Ovary (tissue), 10 donors: ENCODE measurements at places on chromosomes 7 and 10. TPM values are rescaled to one million over a fixed set of nuclear protein-coding genes. Genes with fewer than 3 reads are reported as not detected.

DNA sequence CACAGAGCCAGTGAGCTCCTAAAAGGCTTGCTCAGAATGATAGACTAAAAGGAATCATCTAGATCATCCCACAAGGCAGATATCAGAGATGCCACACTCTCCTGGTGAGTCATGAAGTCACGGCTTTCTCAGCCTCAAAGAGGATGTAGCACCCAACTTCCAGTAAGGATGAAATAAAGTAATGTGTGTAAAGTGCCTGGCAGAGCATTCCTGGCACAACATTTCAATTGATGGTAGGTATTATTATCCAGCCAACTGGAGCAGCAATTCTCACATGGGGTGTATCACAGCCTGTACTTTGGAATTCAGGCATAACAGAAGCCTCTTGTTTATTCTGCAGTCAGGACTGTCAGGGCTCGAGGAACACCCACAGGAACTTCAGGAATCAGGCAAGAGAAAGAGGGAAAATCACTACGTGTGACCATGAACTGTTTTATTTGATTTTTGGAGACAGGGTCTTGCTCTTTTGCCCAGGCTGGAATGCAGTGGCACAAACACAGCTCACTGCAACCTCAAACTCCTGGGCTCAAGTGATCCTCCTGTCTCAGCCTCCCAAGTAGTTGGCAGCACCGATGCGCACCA is 5.3 kb upstream of the NAT16 start:
- no peaks in the 10 kb centered on the region for H3K4me1 ChIP-seq
- H3K27ac ChIP-seq, result no peak overlapping the region
- no peaks in the 10 kb centered on the region for H3K27me3 ChIP-seq
- DNase-seq, result no peak

DNA sequence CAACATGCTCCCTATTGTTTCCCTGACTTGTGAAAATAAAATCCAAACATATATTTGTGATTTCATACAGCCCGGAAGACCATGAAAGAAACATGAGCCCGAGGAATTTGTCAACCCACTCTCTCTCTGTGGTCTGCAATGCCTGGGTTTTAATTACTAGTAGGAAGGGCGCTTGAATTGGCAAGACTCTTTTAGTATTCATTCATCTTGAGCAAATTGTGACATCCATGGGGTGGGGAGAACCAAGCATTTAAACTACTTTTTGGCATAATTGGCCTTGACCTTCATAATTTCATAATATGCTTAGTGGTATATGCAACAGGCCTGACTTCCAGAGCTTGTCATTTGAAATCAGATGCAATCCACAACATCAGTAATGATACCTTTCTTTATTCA is 142.4 kb upstream of the BMPER start:
- no peak overlapping the region for H3K27ac ChIP-seq
- no peaks in the 10 kb centered on the region for H3K36me3 ChIP-seq
- no peak overlapping the region for H3K4me3 ChIP-seq
- peaks cover 3% of the 10 kb centered on the region for H3K4me1 ChIP-seq
- DNase-seq, result no peak

Gene HOXA1
- total RNA-seq, result 0.62 TPM

DNA sequence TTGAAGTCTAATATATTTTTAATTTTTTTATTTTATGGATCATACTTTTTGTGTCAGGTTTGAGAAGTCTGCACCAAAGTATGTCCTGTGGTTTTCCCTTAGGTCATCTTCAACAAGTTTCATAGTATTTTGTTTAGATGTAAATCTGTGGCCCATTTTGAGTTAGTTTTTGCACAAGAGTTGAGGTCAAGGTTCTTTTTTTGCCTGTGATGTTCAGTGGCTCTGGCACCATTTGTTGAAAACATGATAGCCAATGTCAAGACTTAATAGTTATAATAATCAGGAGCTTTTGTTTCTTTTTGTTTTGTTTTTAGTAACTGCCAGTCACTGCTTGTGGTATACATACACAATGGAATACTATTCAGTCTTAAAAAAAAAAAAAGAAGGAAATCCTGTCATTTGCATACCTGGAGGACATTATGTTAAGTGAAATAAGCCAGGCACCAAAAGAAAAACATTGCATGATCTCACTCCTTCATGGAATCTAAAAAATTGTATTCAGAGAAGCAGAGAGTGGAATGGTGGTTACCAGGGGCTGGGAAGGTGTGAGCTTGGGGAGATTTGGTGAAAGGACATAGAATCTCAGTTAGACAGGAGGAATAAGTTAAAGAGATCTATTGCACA is 61.3 kb downstream of the EGFR start:
- DNase-seq, result no peak
- no peaks in the 10 kb centered on the region for H3K27me3 ChIP-seq
- no peak overlapping the region for H3K4me3 ChIP-seq

Gene CPVL
- total RNA-seq, result 14.0 TPM

DNA sequence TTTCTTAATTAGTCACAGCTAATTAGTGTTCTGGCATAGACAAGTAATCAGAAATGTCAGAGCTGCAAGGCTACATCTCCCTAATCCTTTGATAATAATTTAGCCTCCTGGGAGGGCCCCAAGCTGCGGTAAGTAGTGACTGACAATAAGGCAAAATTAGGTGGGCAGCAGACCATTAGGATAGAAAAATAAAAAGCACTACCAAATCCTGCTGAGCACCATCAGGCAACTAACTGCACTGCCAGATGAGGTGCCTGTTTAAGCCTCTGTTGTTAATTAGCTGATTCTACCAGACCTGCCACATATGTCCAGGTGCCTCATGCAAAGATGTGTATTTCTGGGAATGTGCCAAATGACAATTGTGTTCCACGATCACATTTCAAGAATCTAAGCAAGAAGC is 32.5 kb upstream of the FEZF1 start:
- no peaks in the 10 kb centered on the region for H3K36me3 ChIP-seq
- H3K4me1 ChIP-seq, result no peaks in the 10 kb centered on the region
- no peak overlapping the region for H3K27ac ChIP-seq

Gene PTER
- total RNA-seq, result 1.5 TPM

- H3K4me1 ChIP-seq, result peaks cover 1% of the 10 kb centered on the region
- no peaks in the 10 kb centered on the region for H3K27me3 ChIP-seq
- no peak for DNase-seq
- H3K36me3 ChIP-seq, result no peaks in the 10 kb centered on the region
- no peak overlapping the region for H3K27ac ChIP-seq
These were observed 19.1 kb upstream of the PARP12 start for GRCh38 chr7:140081774-140082425.

GRCh38 chr10:33497338-33497737 is 162.9 kb upstream of the NRP1 start:
- H3K4me1 ChIP-seq, result peaks cover 2% of the 10 kb centered on the region
- H3K4me3 ChIP-seq, result no peak overlapping the region
- no peaks in the 10 kb centered on the region for H3K27me3 ChIP-seq
- no peaks in the 10 kb centered on the region for H3K36me3 ChIP-seq

DNA sequence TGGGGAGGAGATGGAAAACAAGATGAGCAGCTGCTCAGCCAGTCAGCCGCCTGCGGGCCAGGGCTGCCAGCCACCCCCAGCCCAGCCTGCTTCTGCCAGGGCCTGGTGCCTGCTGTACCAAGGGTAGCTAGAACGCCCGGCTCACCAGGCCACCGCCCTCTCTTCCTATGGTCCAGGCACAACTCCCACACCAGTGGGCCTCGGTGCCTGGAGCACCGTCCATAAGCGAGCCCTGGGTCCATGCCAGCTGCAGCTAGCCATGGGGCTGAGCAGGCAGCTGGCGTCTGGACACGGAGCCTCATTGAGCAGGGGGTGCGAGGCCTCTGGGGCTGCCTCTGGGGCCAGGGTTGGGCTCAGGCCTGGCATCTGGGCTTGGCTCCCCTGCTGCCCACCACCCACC is 8.5 kb upstream of the RABGEF1 start:
- no peak overlapping the region for H3K4me3 ChIP-seq
- no peaks in the 10 kb centered on the region for H3K27me3 ChIP-seq
- H3K4me1 ChIP-seq, result peaks cover 3% of the 10 kb centered on the region
- no peak for DNase-seq
- no peaks in the 10 kb centered on the region for H3K36me3 ChIP-seq

DNA sequence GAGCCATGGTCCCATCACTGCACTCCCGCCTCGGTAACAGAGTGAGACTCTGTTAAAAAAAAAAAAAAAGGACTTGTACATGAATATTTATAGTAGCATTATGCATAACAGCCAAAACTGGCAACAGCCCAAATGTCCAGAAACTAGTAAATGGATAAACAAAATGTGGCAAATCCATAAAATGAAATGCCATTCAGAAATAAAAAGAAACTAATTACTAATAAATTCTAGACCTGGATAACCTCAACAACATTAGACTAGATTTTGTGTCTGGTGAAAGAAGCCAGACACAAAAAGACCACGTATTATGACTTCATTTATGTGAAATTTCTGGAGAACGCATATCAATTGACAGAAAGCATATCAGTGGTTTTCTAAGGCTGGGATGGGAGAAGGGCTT is 74.5 kb downstream of the HPSE2 start:
- no peak overlapping the region for H3K27ac ChIP-seq
- no peaks in the 10 kb centered on the region for H3K36me3 ChIP-seq
- no peak overlapping the region for H3K4me3 ChIP-seq
- H3K4me1 ChIP-seq, result no peaks in the 10 kb centered on the region
- no peaks in the 10 kb centered on the region for H3K27me3 ChIP-seq

GRCh38 chr10:132326925-132327324 is 5.1 kb upstream of the LRRC27 start:
- peaks cover 12% of the 10 kb centered on the region for H3K4me1 ChIP-seq
- no peaks in the 10 kb centered on the region for H3K36me3 ChIP-seq
- H3K4me3 ChIP-seq, result no peak overlapping the region
- no peaks in the 10 kb centered on the region for H3K27me3 ChIP-seq
- H3K27ac ChIP-seq, result no peak overlapping the region

- no peaks in the 10 kb centered on the region for H3K36me3 ChIP-seq
- no peaks in the 10 kb centered on the region for H3K27me3 ChIP-seq
- H3K27ac ChIP-seq, result no peak overlapping the region
- H3K4me3 ChIP-seq, result no peak overlapping the region
- no peaks in the 10 kb centered on the region for H3K4me1 ChIP-seq
These were observed 53.5 kb downstream of the SND1 start for GRCh38 chr7:127705461-127705959.
